Kidney epithelial cell (primary cell): ENCODE measurements at places on chromosomes 6 and 20.

GRCh38 chr6:46255528-46255927 is 84.7 kb upstream of the ENPP5 start:
- no peak for DNase-seq

GRCh38 chr6:2990932-2991506 is 8.7 kb upstream of the NQO2 start:
- no peak for DNase-seq

DNA sequence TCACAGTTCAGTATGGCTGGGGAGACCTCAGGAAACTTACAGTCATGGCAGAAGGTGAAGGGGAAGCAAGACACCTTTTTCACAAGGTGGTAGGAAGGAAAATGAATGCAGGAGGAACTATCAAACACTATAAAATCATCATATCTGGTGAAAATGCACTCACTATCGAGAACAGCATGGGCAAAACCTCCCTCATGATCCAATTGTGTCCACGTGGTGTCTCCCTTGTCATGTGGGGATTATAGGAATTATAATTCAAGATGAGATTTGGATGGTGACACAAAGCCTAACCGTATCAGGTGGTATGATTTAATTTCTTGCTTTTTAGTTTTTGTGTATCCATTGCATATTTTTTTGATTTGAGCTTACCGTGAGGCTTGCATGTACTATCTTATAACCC is 133.2 kb upstream of the SYNCRIP start:
- DNase-seq, result no peak

GRCh38 chr20:5114403-5114802 is 5.4 kb downstream of the PCNA start:
- DNase-seq, result no peak

GRCh38 chr20:19947611-19948264 is 69.4 kb upstream of the NAA20 start:
- DNase-seq, result no peak

- DNase-seq, result no peak
These were observed 127.9 kb downstream of the COL19A1 start for GRCh38 chr6:69994251-69994650.

GRCh38 chr6:148398678-148399077 is 56.0 kb downstream of the SASH1 start:
- no peak for DNase-seq

GRCh38 chr6:72974276-72974675 is 251.0 kb downstream of the KHDC1L start:
- DNase-seq, result no peak

GRCh38 chr20:35055445-35056276 is 36.9 kb downstream of the TRPC4AP start:
- no peak for DNase-seq

- DNase-seq, result no peak
These were observed 151.0 kb downstream of the SLC24A3 start for GRCh38 chr20:19363476-19363875.

DNA sequence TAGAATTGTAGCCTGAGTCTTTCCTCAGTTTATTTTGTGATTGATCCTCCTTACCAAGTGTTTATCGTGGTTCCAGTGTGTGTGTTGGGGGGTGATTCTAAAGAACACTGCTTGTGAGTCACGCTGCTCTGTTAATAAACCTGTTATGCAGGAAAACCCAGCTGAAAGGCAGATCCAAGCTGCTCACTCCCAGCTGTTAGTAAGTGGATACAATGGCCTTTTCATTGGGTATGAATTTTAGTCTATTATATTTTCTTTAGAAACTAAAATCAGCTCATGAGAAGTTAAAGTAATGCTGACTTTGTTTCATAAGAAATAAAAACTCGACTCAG is 12.2 kb upstream of the DSTN start:
- no peak for DNase-seq

DNA sequence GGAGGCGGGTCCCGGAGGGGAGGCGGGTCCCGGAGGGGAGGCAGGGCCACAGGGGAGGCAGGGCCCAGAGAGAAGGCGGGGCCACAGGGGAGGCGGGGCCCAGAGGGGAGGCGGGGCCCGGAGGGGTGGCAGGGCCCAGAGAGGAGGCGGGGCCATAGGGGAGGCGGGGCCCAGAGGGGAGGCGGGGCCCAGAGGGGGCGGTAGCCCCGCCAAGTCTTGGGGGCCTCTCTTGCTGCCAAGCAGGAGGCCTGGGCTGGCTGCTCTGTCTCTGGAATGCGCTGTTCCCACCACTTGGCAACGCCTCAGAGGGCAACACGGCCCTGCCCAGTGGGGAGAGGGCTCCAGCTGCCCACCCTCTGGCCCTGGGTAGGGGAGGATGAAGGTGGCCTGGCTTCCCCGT is 80.5 kb downstream of the YTHDF1 start:
- no peak for DNase-seq

- no peak for DNase-seq
These were observed 1.8 kb downstream of the SNPH start for GRCh38 chr20:1267809-1268374.
